Foreskin keratinocyte (primary cell): ENCODE measurements at places on chromosomes 1 and 21. TPM values are rescaled to one million over a fixed set of nuclear protein-coding genes. Genes with fewer than 3 reads are reported as not detected.

The FMO4 gene
- 1.4 and 1.5 TPM in 2 replicates for polyA plus RNA-seq

The GBP4 gene
- polyA plus RNA-seq = 0.01 TPM in 2 replicates

The ITGB2 gene
- polyA plus RNA-seq = 5.0 and 5.2 TPM in 2 replicates

The OLFML3 gene
- 13.0 and 14.2 TPM in 2 replicates for polyA plus RNA-seq

The FOXJ3 gene
- polyA plus RNA-seq = 8.8 and 10.5 TPM in 2 replicates
